ENCODE measurements at places on chromosomes 4 and X.

- no peak for DNase-seq
Measured at GRCh38 chr4:38149997-38150671, 189.9 kb downstream of the PTTG2 start.

DNA sequence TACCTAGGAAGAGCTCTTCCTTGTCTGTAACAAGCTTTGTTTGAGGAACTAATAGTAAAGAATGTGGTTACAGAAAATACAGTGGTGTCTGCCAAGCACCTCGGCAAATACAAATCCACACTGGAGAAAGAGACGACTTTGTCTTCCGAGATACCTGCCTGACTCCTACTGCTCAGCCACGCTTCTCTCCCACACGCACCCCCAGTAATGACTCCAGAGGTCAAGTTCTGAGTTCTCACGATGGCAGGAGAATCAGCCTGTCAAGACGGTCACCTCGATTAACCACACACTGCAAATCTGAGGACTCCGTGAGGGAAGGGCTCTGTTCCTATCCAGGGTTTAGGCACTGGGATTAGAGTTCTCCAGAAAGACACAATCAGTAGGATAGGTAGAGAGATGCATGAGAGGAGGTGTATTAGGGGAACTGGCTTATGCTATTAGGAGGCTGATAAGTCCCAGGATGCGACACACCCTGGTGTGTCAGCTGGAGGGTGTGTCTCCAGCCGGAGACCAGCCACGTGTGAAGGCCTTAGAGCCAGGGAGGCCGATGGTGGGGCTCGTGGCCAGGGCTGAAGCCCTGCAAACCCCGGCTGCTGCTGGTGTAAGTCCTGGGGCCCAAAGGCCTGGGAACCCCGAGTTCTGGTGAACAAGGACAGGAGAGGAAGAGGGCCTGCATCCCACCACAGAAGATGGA, 8.4 kb upstream of the TRIML2 start:
- no peak for DNase-seq

GRCh38 chr4:53563824-53564223, 27.5 kb downstream of the LNX1 start:
- DNase-seq = no peak

- DNase-seq = no peak
Measured at GRCh38 chr4:168995537-168996295, 14.3 kb downstream of the CBR4 start.

Data from HEK293T (cell line).